ENCODE measurements at places on chromosomes 12 and 14.

DNA sequence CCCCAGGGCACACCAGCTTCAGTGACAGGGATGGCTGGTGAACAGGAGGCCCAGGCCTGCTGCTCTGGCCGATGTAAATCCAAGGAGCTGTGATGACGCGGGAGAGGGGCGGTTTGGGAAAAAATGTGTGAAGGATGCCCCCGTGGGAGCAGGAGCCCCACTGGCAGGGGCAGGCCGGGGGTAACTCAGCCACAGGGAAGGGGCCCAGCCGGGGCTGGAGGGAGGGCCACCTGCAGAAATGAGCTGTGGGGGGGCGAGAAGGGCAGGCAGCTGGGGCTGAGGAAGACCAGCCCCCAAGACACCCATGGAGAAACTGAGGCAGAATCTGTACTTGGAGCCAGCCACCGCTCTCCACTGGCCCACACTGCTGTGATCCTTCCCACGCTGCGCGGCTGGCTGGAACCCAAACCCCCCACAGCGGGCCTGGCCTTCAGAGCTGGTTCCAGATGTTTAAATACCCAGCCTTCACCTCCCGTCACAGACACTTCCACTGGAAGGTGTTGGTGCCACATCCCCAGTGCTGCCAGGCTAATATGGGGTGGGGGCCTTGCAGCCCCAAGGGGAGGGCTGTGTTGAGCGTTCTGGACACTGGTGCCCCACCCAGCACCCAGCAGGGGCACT is 28.5 kb upstream of the ANKRD9 start:
- DNase-seq: no peak

- DNase-seq: no peak
Measured at GRCh38 chr14:64734990-64735389, 30.8 kb downstream of the PLEKHG3 start.

DNA sequence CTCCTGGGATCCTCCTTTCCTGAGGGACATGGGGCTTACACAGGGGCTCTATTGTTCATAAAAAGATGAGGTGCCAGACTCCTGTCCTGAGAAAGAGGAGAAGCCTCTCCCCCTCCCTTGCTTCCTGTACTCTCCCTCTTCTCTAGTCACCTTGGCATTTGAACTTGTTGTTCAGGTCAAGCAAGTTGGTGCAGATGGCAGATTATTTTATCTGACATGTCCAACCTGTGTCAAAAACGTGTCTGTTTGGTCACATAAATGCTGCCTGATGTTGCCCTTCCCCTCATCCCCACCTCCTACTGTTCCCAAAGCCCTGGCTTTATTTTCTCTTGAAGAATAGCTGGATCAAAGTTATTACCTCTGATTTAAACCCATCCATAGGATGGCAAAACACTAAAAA is 154.8 kb downstream of the TMX1 start:
- DNase-seq: peak; percentile 40

GRCh38 chr14:91113829-91114078 is at the start of gene DGLUCY:
Gene DGLUCY, plus strand, starts transcription at chr14:91114073. Its CDS starts 46,222 bp downstream, at chr14:91160295.
- peak; percentile 84 for DNase-seq

- DNase-seq: no peak
Measured at GRCh38 chr14:60067882-60068281, 23.8 kb upstream of the PCNX4 start.

DNA sequence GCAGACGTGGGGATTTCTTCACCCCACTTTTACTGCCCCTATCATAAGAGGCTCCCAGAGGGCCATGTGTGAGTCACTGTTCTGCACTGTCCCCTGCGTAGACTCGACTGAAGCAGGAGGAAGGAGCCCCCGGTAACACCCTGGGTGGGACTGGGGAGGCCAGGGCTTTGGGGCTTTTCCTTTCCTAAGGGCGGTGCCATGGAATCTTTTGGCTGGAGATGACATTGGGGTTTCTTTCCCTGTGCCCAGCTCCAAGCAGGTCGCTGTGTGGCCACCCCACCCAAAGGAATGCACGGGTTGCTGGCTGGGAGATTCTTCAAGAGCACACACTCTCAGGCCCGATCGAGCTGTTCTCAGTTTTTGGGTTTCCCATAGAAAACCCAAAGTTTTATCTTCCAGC is 62.3 kb upstream of the RIN3 start:
- DNase-seq: no peak

GRCh38 chr14:22296722-22297121 is 292.3 kb downstream of the DAD1 start:
- DNase-seq: no peak

DNA sequence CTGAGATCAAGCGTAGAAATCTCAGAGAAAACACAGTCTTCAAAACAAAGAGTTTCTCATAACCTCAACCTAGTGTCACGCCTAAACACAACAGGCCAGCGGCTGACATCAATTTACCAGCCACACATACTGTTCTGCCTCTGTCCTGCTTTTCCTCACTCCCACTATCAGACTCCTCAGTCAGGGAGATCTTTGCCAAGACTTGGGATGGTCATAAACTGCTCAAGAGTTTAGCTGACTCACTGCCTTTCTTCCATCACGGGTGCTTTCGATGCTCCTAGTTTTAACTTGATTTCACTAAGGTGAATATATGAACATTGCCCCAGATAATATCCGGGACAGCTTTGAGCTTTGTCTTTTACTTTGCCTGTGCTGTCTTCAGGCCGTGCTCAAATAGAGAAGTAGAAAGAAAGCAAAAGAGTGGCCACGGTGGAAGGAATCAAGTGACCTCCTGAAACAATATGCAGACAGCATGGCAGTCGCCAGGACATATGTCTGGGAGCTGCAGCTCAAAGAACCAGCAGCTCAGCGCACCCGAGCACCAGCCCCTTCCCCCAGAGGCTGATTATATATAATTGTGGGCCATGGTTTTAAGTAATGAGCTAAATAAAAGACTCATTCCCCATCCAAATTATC is 12.1 kb downstream of the MDM1 start:
- no peak for DNase-seq

GRCh38 chr14:94224040-94224439 is 49.9 kb downstream of the PPP4R4 start:
- DNase-seq: no peak

DNA sequence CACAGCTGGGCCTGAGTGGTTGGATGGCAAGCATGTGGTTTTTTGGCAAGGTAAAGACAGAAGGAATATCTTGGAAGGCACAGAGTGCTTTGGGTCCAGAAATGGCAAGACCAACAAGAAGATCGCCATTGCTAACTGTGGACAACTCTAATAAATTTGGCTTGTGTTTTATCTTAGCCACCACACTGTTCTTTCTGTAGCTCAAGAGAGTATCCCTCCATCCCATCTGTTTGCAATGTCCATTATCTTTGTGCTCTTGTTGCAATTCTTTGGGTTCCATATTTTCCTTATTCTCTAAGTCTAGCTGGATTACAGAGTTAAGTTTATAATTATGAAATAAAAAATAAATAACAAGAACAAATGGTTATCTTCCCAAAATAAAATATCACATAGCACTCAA is 6.7 kb upstream of the DAAM1 start:
- no peak for DNase-seq

- no peak for DNase-seq
Measured at GRCh38 chr12:67592228-67593011, 56.1 kb upstream of the DYRK2 start.

DNA sequence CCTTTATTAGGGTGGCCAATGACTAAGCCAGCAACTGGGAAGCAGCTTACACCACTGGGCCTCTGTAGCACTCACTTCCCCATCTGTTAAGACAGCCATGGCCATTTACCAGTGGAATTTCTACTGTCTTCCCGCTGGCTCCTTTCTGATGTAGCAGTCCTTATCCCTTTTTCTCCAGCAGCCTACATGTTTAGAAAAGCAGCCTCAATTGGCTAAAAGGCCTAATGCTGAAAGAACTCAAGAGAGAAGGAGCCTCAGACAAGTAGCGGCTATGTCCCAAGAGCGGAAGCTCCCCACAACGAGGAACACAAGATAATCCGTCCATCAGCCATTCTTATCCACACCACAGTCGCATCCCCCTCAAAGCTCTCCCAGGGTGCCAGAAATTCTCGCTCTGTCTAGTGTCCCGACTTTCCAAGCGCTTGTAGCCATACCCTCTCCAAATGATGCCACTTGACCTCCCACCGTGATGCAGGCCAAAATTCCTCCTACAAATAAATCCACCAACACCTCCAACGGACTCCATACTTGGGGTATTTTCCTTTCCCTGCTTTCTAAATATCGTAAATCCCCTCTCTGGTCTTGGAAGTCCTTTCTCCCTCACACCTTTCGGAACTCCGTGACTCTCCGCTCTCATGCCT is 624 bp downstream of the M6PR start:
- DNase-seq: peak; percentile 21

- DNase-seq: no peak
Measured at GRCh38 chr14:47207617-47208016, 467.8 kb downstream of the MDGA2 start.

DNA sequence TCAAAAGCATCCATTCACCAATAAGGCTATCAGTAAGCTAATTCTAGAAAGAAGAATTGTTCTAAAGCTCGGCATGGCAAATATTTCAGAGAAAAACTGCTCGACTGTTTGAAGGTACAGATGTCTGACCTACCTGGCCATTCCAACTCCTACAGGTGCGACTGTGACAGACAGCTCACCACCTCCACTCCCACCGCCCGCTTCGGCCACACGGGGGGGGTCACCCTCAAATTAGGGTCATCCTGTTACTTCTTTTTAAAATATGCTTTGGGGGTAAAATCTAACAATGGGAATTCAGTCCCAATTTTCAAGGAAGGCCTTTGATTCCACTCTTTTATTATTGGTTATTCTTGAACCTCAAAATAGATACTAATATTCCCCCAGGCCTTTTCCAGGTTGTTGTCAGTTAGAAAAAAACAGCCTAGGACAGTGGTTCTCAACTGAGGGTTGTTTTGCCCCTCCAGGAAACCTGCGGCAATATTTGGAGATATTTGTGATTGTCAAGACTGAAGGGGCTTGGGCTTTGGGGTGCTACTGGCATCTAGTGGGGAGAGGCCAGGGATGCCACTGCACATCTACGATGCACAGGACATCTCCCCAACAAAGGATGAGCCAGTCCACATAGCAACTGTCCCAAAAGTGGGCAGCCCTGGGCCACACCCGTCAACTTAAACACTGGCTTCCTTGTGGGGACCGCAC is 81.2 kb downstream of the BCL11B start:
- no peak for DNase-seq

GRCh38 chr12:30635385-30635784 is 60.3 kb downstream of the IPO8 start:
- DNase-seq: no peak

DNA sequence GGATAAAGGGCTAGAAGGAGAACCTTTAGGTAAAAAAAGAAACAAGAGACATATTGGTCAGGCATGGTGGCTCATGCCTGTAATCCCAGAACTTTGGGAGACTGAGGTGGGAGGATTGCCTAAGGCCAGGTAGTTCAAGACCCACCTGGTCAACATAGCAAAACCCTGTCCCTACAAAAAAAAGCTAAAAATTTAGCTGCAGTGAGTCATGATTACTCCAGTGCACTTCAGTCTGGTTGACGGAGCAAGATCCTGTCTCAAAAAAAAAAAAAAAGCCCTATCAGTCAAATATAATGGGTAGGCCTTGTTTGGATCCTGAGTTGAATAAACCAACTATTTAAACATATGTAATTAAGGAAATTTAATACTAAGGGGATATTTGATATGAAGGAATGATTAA is 54.2 kb downstream of the PPP1R36 start:
- no peak for DNase-seq

DNA sequence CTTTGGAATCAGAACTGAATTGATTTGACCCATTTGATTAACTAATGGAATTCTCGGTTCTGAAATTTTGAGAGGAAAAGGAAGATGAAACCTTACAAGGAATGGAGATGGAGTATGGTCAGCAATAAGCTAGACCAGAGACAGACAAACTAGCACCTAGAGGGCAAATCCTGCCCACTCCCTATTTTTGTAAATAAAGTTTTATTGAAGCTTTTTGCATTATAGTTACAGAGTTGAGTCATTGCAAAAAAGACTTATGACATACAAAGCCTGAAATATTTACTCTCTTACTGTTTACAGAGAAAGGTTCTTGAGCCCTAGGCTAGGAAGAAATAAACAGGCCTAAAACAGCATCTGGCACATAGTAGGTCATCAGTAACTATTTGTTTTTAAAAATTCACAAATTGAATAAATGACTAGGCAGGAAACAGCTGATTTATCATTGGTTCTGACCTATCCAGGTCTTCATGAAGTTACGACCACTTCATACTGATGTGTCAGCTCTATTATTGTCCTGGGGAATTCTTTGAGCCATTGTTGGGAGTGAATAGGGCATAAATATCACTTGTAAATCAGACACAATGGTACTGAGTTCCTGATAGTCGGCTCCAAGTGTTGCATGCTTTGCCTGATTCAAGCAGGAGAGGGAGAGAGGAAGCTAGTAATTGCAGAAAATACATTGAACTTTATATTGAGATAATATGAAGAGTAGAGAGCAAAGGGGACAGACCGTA is 14.6 kb upstream of the STAB2 start:
- no peak for DNase-seq

DNA sequence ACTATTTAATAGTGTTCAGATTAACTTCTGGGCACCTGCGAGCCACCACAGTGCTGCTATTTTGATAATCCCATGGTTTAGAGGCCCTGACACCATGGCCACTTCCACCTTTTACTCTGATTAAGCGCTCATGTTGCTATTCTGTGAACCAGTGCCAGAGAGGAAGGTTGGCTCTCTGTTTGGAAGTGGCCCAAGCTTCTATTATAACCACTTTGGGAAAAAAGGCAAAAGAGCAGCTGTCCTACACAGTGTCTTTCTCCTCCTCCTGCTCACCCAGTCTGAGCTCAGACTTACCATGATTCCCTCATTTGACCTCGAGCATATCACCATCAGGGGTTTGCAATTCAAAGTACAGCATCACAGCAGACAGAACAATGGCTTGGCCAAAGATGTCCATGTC is 23.3 kb downstream of the DYRK2 start:
- no peak for DNase-seq

- DNase-seq: no peak
Measured at GRCh38 chr12:93427779-93428564, 13.8 kb downstream of the UBE2N start.

DNA sequence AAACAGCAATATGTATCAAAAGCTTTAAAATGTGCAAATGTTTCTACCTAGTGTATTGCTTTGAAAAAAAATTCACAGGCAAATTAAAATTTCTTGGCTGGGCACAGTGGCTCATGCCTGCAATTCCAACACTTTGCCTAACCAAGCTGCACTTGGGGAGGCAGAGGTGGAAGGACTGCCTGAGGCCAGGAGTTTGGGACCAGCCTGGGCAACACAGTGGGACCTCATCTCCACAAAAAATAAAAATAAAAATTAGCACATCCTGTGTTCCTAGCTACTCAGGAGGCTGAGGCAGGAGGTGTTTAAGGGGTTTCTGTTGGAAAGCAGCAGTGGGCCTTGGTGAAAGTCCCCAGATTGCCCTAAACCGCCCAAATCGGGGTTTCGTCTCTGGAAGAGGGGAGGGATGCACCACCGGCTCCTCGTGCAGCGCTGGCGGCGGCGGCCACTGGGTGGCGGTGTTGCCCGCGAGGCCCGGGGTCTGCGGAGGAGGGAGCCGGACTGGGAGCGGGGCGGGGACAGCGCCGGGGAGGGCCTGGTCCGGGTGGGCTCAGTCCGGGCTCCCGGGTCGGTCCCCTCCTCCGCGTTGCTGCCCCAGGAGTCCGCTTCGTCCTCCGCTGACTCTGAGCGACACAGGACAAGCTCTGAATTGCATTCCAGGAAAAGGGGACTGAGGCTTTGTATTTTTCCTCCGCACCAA is 265.6 kb downstream of the AACS start:
- DNase-seq: peak; percentile 72

GRCh38 chr12:72006766-72007165 is 68.1 kb downstream of the TPH2 start:
- no peak for DNase-seq

Measured in WERI-Rb-1 (cell line).